ENCODE measurements at places on chromosomes 1 and 21.

DNA sequence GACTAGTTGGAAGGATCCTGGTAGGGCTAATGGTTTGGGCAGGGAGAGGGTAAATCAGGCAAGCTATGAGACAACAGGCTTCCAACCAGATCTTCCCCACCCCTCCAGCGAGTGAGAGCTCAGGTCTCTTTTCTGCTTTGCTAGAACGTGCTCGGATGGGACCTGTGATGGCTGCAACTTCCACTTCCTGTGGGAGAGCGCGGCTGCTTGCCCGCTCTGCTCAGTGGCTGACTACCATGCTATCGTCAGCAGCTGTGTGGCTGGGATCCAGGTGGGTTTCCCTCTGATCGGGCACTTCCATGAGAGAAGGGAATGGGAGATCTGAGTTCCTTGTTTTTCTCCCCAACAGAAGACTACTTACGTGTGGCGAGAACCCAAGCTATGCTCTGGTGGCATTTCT, 14.0 kb upstream of the SARS1 start:
- DNase-seq, result no peak

DNA sequence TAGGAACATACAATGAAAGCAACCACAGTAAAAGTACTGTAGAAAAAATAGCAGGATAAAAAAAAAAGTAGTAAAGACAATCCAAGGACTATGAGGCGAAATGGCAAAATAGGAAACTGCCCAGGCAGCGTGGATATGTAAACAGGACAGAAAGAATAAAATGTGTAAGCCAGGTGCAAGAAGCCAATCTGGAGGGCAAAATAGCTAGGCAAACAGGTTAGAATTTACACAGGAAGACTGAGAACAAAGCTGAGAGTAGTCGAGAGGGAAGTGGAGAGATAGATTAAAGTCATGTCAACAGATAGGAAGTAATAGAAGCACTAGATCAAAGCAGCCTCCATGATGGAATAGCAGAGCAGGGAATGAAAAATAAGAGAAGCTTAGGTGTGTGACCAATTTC, 124.2 kb upstream of the B3GALT2 start:
- DNase-seq, result no peak

DNA sequence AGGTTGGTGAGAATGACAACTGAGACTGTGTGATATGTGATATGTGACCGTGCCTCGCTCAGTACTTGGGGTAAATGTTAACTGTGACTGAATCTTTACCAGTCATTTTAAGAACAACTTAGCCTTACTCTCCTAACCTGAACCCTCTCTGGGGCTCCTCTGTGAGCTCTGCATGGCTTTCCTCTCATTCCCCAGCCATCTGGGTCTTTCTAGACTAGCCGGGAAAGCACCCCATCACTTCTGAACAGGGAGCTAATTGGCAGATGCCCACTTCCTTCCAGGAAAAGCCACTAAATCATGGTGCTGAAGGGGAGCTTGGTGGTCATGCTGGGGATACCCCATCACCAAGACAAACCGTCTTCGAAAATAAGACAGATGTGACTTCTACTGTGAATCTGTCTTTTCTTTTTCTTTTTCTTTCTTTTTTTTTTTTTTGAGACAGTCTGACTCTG, 16.5 kb upstream of the FOXO6 start:
- no peak for DNase-seq

DNA sequence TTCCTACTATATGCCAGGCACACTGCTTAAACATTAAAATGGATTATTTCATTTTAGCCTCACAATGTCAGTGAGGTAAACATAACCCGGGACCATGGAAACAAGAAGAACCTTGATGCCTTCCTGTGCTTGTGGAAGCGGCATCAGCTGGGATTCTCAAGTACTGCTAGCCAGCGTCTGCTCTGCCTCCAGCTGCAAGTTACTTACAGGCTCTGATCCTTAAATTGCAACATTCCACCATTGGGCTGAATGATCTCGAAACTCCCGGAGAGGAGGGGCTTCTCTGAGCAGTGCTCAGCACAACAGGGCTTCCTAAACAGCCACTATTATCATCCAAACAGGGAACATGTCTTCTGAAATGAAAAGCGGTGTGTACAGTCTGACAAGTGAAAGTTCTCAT, 6.7 kb upstream of the MAN1C1 start:
- no peak for DNase-seq

- DNase-seq, result no peak
These were observed 13.2 kb downstream of the KLHDC8A start for GRCh38 chr1:205343431-205344065.

DNA sequence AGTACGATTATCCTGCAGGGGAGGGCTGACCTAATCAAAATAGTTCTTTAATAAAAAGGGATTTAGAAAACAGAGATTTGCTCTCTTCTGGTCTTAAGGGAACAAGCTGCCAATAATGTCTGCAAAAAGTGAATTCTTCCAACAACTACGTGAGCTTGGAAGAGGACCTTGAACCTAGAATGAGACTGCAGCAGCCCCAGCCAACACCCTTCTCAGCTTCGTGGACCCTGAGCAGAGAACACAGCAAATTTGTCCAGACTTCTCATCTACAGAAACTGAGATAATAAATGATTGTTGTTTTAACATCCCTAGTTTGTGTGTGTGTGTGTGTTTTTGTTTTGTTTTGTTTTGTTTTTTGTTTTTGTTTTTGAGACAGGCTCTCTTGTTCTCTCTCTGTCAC, 309.4 kb downstream of the GRIK1 start:
- DNase-seq, result no peak

GRCh38 chr1:163406772-163407171, 85.0 kb downstream of the NUF2 start:
- DNase-seq, result no peak

GRCh38 chr1:178751046-178751445, 26.0 kb downstream of the RALGPS2 start:
- DNase-seq, result no peak

GRCh38 chr1:81731989-81732388, 68.7 kb upstream of the ADGRL2 start:
- DNase-seq, result no peak

DNA sequence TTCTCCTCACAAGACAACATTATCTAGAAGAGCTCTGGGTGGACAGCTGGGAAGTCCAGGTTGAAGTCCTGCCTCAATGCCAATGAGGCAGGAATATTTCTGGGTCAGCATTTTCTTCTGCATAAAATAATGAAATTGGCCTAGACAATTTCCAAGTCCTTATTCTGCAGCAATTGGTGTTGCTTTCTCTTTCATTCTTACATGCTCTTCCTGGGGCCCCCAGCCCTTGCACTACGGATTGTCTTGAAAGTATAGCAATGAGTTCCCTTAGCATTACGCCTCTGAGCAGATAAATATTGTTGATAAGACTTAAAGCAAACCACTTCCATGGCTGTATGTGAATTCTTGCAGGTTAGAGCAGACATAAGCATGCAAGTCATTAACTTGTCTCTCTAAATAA, 188.5 kb downstream of the TGFBR3 start:
- DNase-seq, result no peak

GRCh38 chr1:247535402-247535801, 838 bp downstream of the OR2C3 start:
- no peak for DNase-seq

- DNase-seq, result no peak
These were observed 37.6 kb downstream of the RGS8 start for GRCh38 chr1:182646739-182647138.

- DNase-seq, result no peak
These were observed 27.7 kb downstream of the DESI2 start for GRCh38 chr1:244680667-244681066.

DNA sequence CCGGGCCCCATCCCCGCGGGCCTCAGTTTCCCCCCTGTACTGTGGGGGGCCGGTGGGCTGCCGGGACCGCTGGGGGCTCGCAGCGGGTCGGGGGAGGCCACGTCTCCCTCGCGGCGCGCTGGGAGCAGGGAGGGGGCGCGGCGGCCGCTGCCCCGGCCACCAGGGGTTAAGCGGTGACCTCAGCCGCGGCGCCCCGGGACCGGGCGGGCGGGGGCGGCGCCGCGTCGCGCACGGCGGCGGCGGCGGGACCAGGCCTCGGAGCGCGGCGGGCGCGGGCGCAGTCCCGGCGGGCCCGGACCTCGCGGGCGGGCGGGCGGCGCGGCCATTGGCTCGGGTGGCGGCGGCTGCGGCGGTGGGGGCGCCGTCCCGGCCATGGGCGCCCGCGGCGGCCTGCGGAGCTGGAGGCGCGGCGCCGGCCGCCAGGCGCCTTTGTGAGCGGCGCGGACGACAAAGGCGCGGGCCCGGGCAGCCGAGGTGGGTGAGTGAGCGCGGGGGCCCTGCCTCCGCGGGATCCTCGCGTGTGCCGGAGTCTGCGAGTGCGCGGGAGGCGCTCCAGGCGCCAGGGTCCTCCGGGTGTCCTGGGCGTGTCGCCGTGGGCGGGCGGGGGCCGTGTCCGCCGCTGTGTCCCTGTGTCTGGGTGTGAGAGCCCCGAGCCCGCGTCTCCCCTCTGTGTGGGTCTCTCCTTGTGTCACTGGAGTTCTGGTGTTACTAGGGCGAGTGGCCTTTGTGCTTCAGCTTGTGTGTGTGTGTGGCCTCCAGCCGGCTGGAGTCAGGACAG, at the start of gene ARHGEF10L:
TSS of gene ARHGEF10L (plus strand) at position 222 of the 778 bp plus-strand sequence. CDS start 40,898 bp downstream, outside the sequence.
- DNase-seq, result no peak

GRCh38 chr1:175514387-175514953, 228.9 kb downstream of the TNR start:
- no peak for DNase-seq

DNA sequence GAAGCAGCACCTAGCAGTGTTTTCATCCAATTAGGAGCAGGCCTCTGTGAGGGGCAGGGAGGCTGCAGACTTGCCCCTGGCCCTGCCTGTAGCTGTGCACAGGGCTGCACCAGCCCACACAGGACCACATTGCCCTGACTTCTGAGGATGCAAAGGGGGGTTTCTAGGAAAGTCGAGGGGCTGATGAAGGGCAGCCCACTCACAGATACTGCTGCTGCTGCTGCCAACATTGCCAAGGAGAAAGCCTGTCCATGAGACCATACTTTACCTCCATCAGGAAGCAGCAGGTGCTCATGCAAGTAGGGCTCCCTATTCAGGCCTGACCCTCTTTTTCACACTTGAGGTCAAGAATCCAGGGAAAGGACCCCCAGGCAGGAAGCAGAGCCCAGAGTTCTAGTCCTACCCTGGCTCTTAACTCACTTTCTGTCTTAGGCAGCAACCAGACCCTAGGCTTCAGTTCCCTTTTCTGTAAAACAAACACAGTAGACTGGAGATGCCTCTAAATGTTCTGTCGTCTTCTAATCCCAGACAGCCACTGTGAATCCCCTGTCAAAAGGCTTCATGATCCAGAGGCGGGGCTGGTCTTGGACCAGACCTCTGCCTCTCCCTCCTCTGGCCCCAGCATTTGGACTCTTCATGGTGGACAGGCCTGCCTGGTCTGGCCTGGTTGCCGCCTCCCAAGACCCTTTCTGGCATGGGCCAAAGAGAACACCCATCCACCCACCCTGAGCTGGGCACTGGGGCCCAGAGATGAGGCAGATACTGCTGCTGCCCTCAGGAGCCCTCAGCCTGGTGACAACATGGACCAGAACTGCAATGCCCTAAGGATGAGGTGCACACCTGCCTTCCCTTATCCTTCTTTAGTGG, 120.2 kb downstream of the GLIS1 start:
- DNase-seq, result no peak

GRCh38 chr1:158037866-158038359, 44.5 kb downstream of the KIRREL1 start:
- no peak for DNase-seq

GRCh38 chr1:184843732-184844495, 89.3 kb upstream of the EDEM3 start:
- DNase-seq, result peak; percentile 42

DNA sequence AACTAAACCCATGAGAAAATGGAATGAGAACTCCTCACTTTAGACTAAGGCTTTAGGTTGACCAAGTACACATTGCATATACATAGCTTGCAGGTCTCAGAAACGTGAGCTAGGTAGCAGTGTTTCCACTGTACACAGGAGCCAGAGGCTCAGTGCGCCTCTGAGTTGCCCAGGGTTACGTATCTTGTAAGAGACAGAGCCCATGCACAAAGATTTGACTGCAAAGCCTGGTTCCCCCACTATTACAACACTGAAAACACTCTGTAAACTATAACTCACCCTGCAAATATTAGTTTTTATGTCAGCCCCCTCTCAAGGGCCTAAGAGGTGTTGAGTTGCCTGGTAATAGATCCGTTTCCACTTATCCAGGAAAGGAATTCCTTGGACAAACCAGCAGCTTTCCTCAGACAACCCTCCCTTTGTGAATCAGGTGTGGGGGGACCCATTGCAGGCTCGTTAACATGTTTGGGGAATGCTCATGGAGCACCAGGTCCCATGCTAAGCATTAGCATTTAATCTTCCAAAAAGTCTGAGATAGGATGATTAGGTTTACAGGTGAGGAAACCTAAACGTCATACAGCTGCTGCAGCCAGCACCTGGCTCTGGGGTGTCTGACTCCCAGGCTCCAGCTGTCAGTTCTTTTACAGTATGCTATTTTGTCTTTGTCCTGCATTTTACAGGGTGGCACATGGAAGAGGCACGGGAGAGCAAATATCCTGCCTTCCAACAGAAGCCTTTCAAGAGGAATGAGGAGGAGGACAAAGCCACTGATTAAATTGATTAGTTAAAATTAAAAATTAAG, 25.7 kb downstream of the TENT5C start:
- DNase-seq, result no peak

- no peak for DNase-seq
These were observed 19.3 kb upstream of the DDAH1 start for GRCh38 chr1:85484264-85484663.

DNA sequence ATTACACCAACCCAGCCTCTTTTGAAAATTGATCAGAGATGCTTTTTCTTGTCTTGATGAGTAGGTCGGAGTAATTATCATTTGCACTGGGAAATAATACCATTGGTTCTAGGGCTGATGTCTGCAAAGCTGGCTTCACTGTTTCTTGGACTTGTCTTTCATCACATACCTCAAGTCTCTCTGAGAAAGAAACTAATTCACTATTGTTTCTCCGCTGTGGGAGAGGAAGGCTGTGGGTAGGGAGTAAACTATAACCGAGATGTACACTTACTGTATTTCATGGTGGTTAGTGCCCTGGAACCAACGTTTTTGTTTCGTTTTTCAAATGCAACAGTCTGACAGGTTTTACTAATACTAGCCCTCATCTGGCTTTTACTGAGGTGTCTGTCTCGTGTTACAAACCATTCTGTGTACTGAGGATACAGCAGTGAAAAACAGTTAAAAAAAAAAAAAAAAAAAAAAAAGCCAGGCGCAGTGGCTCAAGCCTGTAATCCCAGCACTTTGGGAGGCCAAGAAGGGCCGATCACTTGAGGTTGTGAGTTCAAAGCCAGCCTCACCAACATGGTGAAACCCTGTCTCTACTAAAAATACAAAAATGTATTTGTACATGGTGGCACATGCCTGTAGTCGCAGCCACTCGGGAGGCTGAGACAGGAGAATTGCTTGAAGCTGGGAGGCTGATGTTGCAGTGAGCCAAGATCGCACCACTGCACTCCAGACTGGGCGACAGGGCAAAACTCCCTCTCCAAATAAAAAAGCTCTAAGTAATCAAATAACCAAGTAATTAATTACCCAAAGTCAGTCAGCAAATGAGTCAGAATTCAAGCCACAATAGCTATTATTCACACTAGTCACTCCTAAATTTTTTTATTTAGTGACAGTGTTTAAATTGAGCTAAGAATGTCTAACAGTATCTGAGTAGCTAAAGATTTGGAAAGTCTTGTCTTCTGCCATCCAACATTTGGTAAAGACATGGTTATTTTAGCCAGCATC, 23.3 kb downstream of the TOMM20 start:
- no peak for DNase-seq
